ENCODE measurements at places on chromosomes 13 and 19.

DNA sequence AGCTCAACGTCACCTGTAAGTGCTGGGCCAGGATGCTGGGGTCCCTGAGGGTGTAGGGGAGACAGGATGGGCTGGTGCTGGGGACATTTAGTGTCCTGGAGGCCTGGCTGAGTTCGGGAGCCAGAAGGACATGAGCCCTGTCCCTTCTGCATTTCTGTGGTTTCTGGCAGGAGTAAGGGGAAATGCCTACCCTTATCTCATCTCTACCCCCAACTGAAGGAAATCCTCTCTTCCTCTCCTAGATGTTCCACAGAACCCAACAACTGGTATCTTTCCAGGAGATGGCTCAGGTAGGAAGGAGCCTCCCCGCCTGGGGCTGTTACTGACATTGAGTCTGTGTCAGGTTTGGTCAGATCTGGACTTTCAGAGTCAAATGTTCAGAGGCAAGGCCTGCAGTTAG lies 1.2 kb downstream of the CD33 start:
- no peak for DNase-seq

GRCh38 chr19:6088602-6089049 lies 21.7 kb downstream of the RFX2 start:
- DNase-seq = no peak

- no peak for DNase-seq
Observed at GRCh38 chr19:16416991-16417390, 54.8 kb downstream of the EPS15L1 start.

- DNase-seq = no peak
Observed at GRCh38 chr19:51589511-51589910, 18.4 kb downstream of the ZNF175 start.

DNA sequence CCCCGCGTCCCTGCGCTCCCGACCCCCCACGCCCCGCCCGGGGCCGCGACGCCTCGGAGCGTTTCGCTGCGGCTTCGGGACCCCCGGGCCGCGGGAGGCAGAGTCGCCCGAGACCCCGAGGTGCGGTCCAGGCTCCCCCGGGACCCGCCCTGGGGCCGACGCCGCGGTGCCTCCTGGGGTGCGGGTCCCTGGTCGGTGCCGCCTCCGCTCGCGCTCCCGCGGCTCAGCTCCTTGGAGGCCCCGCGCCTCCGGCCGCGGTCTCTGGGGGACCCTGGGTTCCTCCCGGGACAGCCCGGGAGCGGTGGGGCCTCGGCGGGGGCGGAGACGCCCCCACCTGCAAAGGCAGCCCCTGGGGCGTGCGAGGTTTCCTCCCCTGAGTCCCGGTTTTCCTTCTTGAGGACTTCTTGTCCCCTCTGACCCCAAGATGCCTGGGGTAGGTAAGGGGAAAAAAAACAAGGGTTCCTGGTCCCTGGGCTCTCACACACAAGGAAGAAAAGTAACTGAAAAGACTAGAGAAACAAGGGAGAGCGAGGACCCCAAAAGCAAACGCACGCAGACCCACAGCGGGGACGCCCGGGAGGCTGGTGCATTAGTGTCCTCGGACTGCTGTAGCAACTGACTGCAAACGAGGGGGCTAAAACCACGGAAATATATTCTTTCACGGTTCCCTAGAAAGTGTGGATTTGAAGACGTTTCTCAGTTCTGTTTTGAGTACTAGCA lies 740 bp downstream of the ZNF555 start:
- DNase-seq = no peak

DNA sequence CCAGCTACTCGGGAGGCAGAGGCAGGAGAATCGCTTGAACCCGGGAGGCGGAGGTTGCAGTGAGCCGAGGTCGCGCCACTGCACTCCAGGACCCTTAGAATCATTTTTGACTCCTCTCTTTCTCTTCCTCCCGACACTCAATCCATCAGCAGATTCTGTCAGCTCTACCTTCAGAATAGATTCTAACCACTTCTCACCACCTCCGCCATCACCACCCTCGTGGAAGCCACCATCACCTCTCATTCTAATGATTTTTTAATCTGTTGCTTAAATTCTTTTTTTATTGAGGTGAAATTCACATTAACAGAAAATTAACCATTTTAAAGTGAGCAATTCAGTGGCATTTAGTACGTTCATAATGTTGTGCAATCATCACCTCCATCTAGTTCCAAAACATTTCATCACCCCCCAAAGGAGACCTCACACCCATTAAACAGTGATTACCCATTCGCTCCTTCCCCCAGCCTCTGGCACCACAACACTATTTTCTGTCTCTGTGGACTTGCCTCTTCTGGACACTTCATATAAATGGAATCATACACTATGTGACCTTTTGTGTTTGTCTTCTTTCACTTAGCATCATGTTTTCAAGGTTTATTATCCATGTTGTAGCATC lies 5.0 kb upstream of the CCDC61 start:
- no peak for DNase-seq

DNA sequence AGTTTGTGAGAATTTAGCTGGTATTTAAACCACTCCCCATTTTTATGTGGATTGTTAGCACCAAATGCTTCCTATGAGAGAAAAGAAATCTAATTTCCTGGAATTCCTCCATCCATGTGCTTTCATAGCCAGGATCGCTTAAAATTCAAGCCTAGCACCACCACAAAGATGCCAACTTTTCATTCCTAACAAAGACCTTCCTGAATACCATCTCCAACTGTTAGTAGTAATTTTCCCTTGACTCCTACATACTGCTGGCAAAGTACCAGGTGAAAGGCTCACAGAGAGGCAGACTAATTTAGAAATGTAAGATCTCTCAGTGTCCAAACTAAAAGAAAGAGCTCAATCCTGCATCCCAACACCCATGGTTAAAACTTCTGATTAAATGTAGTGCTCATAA lies 386.3 kb downstream of the KCTD12 start:
- no peak for DNase-seq

GRCh38 chr13:40465015-40465390 lies 201.4 kb downstream of the FOXO1 start:
- DNase-seq = no peak

- DNase-seq = no peak
Observed at GRCh38 chr13:19362946-19363510, 181.4 kb upstream of the TUBA3C start.

DNA sequence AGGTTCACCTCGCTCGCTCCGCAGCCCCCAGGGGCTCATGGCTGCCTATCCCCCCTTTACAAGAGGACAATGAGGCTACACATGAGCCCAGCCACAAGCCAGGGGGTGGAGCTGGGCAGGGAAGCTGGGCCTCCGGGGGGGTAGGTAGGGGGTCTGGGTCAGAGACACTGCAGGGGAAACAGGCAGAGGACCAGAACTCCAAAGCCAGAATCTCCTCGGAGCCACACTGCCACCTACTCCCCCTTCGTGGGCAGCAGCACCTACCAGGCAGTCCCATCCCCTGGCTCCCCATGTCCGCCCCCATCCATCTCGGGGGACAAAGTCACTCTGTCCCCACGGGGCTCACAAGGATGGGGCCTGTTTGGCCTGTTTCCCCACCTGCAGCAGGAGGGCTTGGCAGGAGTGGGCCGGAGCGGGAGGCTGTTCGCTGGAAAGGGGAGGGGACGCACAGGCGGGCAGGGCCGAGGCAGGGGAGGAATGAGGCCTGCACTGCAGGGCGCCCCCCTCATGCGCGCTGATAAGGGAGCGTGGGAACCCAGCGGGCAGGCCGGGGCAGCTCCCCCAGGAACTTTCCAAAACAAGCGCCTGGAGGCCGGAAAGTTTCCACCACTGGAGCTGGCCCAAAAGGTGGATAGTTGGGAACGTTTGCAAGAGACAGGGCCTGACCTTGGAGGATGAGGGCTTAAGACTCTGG lies 545 bp upstream of the ISYNA1 start:
- no peak for DNase-seq

- DNase-seq = no peak
Observed at GRCh38 chr19:52211203-52211602, 21.4 kb downstream of the PPP2R1A start.

DNA sequence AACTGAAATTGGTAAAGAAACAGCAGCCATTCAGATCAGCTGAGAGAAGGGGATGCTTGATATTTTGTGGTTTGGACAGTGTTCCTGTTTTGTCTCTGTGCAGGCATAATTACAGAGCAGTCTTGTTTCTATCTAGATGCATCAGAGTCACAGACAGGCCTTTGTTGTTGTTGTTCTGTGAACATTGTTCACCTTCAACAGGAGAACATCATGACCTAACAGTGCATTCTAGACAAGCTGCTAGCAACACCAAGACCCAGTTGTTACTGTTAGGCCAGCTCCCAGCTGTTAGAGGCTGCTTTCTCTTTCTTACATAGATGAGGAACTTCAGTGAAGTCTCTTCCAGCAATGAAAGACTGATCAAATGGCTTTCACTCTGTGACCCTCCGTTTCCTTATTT lies 8.5 kb upstream of the LSR start:
- DNase-seq = no peak

GRCh38 chr19:47022140-47022536 lies 2.5 kb downstream of the NPAS1 start:
- no peak for DNase-seq

DNA sequence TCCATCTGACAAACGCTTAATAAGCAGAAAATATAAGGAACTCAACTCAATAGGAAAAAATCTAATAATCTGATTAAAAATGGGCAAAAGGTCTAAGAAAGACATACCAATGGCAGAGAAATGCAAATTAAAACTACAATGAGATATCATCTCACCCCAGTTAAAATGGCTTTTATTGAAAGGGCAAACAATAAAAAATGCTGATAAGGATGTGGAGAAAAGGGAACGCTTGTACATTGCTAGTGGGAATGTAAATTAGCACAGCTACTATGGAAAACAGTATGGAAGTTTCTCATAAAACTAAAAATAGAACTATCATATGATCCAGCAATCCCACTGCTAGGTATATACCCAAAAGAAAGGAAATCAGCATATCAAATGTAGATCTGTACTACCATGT lies 508.8 kb upstream of the GPC6 start:
- DNase-seq = no peak

DNA sequence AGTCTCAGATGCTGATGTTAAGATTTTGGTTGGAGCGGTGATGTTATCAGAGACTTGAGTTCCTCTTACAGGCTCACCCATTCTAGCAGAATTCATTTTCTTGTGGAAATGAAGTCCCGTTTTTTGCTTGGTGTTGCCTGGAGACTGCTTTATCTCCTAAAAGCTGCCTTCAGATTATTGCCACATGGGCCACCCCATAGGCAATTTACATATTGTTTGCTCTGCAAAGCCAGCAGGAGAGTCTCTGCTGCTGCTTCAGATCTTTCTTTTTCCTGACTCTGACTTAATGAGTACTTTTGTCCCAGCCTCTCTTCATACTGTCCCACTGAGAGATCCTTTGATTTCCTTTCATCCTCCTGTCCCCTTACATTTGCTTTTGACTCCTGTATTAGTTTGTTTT lies 114.6 kb downstream of the TDRD3 start:
- no peak for DNase-seq

GRCh38 chr19:28288572-28289264 lies 924.2 kb downstream of the UQCRFS1 start:
- no peak for DNase-seq

DNA sequence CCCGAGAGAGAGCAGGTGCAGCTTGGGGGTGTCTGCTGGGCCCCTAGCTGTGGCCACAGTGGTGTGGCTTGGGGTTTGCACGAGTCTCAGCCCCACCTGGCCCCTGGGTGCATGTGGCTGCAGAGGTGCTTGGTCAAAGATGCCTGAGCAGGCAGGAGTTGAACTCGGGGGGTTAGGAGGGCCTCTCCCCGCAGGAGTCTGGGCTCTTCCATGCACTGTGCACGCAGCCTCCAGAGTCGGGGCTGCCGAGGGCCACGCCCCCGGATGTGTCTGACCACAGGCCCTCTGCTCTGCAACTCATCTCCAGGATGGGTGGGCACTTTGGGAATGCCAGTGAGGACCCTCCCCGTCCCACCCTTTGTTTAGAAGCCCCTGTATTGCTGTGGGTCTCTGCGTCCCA lies 91.5 kb upstream of the MCF2L start:
- no peak for DNase-seq

DNA sequence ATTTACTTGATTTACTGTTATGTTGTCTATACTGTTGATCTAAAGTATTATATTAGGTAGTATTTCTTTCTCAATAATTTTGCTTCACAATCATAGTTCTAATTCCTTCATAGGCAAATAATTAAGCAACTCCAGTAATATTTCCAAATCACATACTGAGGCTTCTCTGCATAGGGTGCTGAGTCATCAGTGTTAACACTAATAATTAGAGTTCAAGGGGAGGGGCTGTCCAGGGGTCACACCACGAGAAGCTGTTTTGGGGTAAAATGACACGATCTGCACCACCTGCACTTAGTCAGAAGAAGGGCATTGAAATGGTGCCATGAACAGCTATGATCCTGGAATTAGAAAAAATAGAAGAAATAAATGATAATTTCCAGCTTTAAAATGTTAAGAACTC lies 1230.9 kb upstream of the SLC10A2 start:
- no peak for DNase-seq

DNA sequence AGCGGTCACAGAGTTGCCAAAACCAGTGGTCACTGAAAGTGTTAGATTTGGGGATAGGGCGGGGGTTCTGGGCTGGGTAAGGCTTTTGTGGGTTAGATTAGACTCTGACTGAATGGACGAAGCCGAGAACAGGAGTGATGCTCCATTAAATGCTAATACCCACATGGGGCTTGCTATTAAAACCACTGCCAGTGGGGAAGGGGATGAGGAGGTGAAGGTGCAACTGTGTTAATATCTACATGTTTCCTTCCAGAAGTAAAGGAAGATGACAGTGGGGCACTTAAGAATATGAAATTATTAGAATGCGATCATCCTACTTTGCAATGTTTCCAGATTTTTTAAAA lies 573 bp upstream of the ZNF614 start:
- DNase-seq = no peak

- no peak for DNase-seq
Observed at GRCh38 chr19:5536337-5536894, 31.3 kb downstream of the TINCR start.

DNA sequence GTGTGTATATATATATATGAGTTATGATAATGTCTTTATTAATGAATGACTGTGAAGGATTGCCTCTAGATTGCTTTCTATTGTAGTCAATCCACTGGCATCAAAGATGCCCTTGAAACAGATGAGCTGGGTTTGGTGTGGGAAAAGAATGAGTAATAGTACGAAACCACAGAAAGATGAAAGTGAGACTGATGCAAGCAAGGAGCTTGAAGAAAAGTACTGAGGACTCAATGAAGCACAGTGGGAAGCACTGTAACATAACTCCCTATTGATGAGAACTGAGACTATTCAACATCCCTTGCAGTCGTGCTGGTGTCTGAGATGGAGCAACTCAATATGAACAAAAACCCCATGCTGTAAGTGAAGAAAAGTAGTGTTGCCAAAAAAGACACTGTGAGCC lies 1794.2 kb downstream of the SLITRK5 start:
- no peak for DNase-seq

DNA sequence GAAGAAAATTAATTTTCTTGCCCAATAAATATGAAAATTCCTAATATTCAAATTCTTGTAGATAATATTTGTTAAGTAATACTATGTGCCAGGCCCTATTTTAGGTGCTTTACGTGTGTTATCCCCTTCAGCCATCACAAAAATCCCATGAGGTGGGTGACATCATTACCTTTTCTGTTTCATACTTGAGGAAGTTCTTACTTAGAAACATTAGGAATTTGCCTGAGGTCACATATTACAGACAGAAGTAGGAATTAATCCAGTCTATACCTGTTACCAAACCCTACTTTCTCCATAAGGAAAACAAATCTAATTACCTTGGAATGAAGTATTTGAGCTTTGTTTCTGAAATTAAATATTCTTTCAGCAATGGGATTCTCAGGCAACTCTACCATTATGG lies 336.1 kb downstream of the GPC6 start:
- no peak for DNase-seq

Measured in effector CD4-positive, alpha-beta T cell (primary cell).